NCI-H187 (cell line): ENCODE measurements at places on chromosomes 3 and 15.

DNA sequence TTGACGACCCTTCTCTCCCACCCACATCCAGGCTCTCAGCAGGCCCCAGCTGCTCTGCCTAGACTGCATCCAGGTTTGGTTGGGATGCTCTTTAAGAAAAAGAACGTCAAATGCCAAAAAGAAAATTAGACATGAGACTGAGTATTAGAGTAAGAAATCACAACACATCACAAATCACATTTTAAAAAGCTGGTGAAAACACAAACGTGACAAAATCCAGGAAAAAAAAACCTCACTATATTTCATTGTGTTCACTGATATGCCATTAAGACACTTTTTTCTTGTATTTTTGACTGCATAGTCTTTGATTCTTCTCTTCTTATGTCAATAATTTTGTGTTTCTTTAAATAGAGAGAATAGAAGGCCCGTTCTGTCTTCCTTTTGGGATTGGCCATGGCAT, 243.7 kb downstream of the TLE3 start:
- no peak for DNase-seq

GRCh38 chr3:182618981-182619591, 174.2 kb upstream of the ATP11B start:
- peak; percentile 61 for DNase-seq

DNA sequence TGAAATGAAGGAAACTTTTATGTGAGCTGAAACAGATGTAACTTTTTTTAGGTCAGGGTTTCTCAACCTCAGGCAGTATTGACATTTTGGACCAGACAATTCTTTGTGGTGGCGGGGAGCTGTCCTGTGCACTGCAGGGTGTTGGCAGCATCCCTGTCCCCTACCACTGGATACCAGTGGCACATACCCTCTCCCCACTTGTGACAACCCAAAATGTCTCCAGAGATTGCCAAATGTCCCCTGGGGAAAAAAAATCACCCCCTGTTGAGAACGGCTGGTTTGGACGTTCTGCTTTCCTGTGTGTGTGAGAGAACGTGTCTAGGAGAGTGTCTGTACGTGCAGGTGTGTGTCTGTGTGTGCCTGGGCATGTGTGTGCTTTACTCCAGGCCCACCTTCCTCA, 30.7 kb upstream of the GRIP2 start:
- DNase-seq, result no peak

GRCh38 chr3:62539762-62540161, 166.4 kb upstream of the FEZF2 start:
- DNase-seq, result no peak

DNA sequence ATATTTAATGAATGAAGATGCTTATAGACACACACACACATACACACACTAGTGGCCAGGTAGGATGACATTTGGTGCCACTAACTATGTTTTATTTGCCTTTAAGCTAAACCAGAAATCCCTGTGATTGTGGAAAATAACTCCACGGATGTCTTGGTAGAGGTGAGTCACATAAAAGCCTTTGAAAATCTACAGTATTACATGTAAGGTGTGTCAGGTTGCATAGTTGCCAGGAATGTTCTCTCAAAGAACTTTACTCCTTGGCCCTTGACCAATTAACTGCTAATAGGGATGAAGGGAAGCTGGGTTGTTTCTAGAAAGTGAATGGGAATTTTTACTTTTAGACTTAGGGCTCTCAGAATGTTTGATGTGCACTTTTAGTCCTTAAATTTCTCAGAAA, 9.9 kb downstream of the ZBED2 start:
- no peak for DNase-seq

DNA sequence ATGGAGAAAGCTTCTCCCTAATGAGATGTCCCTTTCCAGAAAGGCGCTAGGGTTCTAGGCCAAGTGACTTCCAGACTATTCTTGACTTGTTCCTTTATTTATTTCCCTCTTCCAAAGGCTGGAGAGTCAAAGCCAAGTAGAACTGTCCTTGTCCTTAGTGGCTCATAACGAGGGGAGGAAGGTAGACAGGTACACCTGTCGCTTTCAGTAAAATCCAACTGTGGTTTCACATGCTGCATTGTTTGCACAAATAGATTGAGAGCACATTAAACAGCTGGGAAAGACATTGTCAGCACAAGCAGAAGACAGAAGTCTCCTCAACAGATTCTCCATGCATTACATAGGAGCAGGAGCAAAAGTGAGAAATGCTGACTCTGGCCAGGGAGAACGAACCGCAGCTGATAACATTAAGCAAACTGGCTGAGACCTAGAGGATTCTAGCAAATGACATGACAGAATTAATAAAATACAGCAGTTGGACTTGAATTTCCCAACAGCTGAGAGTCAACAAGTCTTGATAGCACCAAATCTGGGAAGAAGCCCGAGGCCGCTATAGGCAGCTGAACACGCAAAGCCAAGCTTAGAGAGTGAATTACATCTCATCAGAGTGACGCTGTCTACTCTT, 227.7 kb downstream of the TLE3 start:
- DNase-seq, result no peak

DNA sequence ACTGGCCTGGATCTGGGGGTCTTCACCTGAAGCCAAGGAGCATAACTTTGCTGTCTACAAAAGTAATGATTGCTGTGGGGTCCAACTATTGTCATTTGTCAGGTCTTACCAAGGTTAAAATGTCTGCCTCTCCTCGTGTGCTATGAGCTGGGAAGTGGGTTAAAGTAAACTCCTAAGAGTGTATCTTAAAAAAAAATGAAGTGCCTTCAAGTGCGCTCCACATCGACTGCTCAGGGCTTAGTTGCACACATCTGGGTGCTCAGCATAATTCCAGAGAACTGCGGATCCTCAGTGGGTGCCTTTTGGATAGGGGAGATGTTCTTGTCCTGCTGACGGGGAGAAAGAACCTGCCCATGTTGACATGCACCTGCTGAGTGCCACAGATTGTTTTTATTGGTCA, 40.9 kb downstream of the EFCAB12 start:
- DNase-seq, result no peak

DNA sequence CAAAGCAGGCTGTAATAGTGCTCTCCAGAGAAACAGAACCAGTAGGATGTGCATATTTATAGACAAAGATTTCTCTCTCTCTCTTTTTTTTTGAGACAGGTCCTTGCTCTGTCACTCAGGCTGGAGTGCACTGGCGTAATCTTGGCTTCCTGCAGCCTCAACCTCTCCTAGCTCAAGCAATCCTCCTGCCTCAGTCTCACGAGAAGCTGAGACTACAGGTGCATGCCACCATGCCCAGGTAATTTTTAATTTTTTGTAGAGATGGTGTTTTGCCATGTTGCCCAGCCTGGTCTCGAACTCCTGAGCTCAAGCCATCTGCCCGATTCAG, 67.1 kb upstream of the CHD2 start:
- DNase-seq, result no peak
